ENCODE measurements at places on chromosomes 16 and 17.
A peak's percentile ranks its signal among the peaks of the same experiment; 100 is the strongest.

DNA sequence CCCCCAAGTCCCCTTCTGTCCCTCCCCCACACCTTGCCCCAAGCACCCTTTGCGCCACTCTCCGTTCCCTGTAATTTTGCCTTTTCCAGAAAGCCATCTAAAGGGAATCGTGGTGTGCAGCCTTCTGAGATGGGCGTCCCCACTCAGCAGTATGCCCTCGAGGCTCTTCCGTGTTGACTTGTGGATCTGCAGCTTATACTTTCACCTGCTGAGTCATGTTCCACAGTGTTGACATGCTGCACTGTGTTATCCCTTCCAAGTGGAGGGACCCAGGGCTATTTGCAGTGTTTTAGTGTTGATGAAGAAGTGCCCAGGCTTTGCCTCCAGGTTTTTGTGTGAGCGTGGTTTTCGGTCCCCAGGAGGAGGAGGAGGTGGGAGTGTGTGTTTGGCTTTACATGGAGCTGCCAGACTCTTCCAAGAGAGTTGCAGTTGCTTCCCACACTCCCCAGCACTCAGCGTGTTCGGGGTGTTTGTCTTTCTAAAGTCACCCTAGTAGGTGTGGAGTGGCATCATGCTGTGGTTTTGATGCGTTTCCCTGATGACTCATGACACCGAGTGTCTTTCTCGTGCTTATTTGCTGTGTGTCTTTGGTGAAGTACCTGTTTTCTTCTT is 32.1 kb upstream of the JPT2 start:
- DNase-seq, result no peak

DNA sequence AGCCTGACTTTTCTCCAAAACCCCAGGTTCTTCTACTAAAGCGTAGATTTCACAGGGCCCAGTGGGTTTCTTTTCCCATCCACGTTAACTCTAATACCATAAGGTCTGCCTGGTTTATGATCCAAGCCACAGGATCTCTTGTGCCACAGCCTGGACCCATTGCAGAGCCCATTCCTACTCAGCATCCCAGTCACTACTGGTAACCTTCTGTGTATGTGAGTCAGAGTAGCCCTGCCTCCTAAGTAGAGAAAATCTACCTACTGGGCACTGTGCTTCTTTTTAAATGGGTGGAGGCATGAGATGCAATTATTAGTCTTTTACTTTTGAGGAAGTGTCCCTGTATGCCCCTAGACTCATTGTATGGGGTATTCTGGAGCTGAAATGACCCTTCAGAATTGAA is 13.5 kb downstream of the CCL11 start:
- DNase-seq, result no peak

DNA sequence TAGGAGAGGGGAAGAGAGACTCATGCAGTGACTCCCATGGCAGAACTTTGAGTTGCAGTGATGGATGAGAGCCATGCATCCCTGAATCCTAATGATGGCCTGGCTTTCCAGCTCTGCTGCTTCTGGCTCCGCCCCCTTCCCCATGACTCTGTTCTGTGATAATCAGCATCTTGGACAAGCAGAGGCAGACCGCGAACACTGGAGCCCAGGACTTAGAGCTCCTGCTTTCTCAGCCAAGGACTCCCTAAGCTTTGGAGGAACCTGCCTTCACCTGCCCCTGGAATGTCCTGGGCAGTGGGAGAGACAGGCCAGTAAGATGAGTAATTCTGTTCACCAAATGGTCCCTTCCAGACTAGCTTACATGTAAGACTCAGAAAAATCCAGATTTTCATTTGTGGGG is 12.5 kb downstream of the CCDC92B start:
- DNase-seq, result no peak

- no peak for DNase-seq
These were observed 198.4 kb downstream of the CYB561 start for GRCh38 chr17:63247706-63248105.

DNA sequence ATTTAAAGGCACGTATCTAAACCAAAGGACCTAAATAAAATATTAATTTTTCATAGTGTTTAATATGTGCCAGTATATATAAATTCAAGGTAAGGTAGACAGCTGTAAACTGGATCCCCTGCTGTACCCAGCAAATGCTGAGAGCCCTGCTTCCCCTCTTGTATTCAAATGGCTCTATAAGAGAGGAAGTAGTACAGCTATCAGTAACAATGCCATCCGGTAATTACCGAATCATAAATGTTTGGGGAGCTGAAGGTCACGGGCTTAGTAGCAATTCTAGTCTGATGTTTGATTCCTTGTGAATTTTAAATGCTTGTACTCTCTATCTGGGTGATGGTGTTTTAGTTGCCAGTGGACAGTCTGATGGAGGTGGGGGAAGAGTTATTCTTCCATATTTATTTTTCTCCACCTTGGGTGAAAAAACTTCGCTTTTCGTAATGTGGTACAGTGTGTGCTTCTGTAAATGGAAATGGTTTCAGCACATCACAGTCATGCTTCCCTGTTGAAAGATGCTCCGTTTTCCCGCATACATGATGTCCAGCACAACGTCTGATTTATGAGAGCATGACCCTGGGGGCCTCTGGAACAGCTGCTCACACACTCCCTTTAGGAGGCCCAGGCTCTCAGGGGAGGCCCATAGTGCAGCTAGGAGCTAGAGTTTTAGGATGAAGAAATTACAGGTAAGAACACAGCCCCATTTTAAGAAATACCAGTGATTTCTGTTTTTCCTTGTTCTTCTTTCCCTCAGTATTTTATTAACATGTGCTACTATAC is 423.9 kb downstream of the WWOX start:
- DNase-seq, result no peak

- DNase-seq, result no peak
These were observed 36.8 kb upstream of the CDH3 start for GRCh38 chr16:68608330-68608729.

DNA sequence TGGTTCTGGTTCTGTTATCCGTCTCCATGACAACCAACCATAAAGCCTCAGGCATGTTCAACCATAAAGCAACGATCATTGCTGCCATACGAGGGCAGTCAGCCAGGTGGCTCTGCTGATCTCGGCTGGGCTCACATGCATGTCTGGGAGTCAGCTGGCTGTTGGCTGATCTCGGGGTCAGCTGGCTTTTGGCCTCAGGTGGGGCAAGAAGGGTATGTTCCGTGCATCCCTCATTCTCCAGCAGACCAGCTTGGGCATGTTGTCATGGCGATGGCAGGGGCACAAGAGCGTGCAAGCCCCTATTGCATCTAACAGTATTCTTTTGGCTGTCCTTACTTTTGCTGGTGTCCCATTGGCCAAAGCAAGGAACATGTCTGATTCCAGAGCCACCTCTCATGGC is 86.2 kb downstream of the ABCC6 start:
- no peak for DNase-seq

- DNase-seq, result no peak
These were observed 147.2 kb downstream of the ASIC2 start for GRCh38 chr17:33145941-33146340.

DNA sequence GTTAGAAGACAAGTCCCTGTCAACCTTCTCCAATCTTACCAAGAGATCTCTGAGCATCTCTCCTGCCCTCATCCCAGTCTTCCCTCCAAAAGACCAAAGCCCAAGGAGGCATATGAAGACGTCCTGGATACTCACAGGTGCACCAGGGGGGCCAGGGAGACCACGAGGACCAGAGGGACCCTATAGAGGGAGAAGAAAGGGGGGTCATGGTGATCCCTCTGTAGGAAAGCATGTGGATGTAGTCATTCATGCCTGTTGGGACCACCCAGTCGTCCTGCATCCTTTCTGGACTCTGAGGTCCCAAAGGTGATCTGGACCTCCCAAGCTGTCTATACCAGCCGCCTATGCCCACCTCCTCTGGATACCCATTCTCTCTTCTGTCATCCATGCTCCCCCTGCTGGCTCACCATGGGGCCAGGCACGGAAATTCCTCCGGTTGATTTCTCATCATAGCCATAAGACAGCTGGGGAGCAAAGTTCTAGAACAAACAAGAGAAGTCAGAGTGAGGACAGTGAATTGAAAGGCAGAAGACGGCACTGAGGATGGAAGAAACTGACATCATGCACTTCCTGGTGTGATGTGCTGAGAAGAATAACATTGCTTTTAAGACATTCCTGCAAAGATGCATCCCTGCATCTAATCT is 3.3 kb downstream of the COL1A1 start:
- peak; percentile 81 for DNase-seq

All from sciatic nerve (tissue), 2 donors.